ENCODE measurements at places on chromosomes 12 and 14.

GRCh38 chr12:132413931-132414588, 75.9 kb upstream of the FBRSL1 start:
- no peak for DNase-seq

DNA sequence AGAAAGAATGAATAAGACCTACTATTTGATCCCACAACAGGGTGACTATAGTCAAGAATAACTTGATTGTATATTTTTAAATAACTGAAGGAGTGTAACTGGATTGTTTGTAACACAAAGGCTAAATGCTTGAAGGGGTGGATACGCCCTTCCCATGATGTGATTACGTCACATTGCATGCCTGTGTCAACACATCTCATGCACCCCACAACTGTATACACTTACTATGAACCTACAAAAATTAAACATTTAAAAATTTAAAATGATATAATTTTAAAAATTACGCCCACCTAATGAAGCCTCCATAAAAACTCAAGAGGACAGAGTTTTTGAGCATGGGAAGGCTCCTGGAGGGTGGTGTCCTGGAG, 94.5 kb downstream of the SCARB1 start:
- no peak for DNase-seq

DNA sequence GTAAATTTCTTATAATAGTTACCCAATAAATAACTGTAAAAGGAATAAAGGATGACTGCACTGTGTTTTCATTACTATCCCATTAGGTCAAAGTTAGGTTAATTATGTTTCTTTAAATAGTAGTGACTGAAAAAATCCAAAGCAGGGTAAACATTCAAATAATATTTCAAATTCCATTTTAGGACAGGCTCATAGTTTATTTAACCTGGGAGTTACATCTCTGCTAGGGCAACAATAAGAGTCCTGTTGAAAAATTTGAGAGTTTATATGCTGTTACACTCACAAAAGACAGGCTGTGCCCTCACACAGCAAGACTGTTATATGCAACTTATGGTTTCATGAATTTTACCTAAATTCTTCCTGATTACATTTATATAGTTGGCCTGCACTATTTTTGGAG, 8.0 kb downstream of the ERP27 start:
- no peak for DNase-seq

DNA sequence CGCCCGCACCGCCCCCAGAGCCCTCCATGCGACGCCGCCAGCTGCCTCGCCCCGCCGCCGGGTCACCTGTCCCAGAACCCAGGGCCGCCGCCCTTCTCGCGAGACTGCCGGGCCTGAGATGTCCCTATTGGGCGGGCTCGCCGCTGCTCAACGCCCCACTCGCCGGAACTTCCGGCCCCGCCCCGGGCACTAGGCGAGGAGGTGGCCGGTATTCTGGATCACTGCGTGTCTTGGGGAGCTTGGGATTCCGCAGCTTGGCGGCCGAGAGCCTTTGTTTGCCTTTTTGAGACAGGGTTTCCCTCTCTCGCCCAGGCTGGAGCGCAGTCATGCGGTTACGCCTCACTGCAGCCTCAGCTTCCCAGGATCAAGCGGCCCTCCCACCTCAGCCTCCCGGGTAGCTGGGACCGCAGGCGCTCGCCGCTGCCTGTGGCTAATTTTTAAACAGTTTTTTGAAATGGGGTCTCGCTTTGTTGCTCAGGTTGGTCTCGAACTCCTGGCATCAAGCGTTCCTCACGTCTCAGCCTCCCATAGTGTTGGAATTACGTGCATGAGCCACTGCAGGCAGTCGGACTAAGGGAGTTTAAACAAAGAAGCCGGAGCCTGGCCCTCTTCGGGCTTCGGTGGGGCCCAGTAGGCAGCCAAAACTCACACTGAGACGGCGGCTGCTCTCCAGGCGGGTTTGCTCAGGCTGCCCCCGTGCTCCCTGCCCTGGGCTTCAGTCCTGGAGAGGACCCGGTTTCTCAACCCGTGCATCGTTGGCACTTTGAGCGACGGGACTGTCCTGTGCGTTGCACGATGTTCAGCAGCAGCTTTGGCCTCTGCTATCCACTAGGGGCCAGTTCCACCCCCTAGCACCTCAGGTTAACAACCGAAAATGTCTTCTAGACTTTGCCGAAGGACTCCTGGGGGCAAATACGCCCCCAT, at the start of gene SLC15A4:
TSS of gene SLC15A4 (minus strand) at position 43 of the 924 bp plus-strand sequence. CDS start at position 28, 15 bp downstream.
- peak; percentile 96 for DNase-seq

GRCh38 chr14:75440733-75441477, 13.1 kb downstream of the JDP2 start:
- no peak for DNase-seq

DNA sequence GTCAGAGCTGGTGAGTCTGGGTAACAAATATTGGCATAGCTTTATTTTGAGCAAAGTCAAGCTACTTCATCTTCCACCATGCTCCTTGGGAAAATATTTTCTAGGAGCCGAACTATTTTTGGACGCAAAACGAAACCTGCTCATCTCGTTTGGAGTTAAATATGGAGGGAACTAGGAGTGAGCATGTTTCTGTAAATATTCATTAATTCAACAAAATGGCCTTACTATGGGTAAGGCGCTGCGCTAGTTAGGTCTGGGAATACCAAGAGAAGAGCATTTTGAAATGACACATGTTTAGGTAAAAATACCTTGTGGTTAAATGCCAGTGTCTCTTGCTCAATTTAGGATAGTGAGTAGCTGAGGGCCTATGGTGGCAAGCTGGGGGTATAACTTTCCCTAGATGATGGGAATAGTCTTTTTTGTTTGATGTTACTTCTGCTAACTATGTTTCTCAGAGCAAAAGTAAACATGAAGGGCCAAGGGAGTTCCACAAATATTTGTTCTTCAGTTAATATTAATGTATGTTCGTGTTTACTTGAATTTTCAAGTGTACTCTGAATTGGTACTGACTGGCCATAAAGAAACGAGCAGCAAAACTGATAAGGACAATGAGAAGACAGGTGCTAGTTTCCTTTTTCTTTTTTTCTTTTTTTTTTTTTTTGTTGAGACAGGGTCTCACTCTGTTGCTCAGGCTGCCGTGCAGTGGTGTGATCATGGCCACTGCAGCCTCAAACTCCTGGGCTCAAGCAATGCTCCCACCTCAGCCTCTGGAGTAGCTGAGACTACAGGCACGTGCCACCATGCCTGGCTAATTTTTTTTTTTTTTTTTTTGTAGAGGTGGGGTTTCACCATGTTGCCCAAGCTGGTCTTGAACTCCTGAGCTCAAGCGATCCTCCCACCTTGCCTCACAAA, 77.7 kb downstream of the MAP1LC3B2 start:
- DNase-seq = no peak

- DNase-seq = no peak
These were observed 499.5 kb downstream of the AACS start for GRCh38 chr12:125564753-125565152.

- no peak for DNase-seq
These were observed 270.7 kb upstream of the PDE3A start for GRCh38 chr12:20097626-20098025.

GRCh38 chr14:85482552-85482951, 47.4 kb upstream of the FLRT2 start:
- DNase-seq = no peak

DNA sequence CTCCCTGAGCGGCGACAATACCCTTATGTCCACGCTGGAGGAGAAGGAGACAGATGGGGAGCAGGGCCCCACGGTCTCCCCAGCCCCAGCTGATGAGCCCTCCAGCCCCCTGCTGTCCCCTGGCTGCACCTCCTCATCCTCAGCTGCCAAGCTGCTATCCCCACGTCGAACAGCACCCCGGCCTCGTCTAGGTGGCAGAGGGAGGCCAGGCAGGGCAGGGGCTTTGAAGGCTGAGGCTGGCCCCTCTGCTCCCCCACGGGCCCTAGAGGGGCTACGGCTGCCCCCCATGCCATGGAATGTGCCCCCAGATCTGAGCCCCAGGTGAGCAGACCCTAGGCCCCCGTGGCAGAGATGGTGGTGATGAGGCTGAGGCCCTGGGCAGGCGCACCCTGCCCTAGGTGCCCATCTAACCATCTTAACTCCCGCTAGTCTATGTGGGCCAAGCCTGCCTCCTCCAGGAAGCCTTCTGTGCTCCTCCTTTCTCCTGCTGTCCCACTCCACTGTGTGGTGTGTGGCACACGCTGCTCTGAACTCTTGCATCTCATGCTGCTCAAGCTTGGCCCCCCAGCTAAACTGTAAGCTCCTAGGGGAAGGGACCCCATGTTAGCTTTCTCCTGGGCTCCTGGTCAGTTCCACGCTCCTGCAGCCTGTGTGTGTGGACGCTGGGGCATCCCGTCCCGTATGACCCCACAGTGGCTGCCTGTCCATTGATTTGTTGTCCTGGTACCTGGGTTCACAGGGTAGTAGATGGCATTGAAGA, 12.1 kb downstream of the MCRS1 start:
- DNase-seq = no peak

DNA sequence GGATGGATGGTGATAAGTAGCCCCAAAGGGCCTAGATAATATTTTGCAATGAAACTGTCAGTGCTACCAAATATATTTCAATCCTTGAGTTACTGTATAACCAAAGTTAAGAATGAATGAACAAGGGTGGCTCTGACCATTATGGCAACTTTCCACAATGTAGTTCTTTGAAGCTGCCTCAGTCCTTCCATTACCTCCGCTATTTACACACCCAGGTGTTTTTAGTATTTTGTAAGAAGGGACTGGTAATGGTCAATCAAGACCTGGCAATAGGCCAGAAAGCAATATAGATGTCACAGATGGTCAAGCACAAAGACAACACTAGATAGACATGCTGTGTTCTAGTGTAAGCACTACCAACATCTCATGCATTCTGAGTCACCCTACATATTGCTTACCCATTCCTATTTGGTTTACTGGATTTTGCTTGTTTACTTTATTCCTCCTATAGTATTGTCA, 16.3 kb downstream of the DUSP16 start:
- DNase-seq = no peak

- DNase-seq = no peak
These were observed 1318.9 kb downstream of the AACS start for GRCh38 chr12:126384026-126384564.

- DNase-seq = no peak
These were observed 100.4 kb downstream of the TTC6 start for GRCh38 chr14:37695866-37696265.

GRCh38 chr12:168763-169525, 45.0 kb downstream of the SLC6A12 start:
- no peak for DNase-seq

DNA sequence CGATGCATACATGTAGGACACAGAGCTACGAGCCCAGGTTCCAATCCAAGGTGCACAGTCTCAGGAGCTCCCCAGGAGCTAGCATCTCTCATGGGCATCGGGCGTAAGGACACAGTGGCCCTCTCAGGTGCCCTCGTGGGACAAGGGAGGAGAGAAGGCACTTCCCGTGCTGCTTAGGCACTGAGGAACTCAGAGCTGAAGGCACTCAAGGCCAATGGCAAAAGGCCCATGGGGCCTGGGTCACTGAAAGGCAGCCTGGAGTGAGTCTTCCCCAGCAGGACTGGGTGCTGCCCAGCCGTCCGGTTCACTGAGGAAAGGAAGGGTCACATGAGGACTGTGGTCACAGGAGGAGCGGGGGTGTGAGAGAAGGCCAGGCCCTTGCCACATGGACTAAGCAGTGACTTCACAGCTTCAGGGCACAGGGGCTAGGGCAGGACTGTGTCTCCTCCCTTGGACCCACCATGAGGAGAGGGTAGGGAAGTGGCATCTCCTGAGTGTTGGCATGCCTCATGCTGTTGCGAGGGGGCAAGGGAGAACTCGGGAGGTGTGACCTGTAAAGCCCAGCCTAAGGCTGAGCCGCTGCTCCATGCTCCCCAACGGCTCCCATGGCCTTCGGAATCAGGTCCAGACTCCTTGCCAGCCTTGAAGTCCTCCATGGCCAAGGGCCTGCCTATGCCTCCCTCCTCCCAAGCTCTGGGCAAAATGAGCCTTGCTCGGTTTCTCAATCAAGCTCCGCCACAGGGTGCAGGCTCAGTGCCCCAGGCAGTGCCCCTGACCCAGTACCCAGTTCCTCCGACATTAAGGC, 51.8 kb downstream of the CHGA start:
- no peak for DNase-seq

- DNase-seq = no peak
These were observed 337 bp downstream of the KRT74 start for GRCh38 chr12:52573306-52573705.

DNA sequence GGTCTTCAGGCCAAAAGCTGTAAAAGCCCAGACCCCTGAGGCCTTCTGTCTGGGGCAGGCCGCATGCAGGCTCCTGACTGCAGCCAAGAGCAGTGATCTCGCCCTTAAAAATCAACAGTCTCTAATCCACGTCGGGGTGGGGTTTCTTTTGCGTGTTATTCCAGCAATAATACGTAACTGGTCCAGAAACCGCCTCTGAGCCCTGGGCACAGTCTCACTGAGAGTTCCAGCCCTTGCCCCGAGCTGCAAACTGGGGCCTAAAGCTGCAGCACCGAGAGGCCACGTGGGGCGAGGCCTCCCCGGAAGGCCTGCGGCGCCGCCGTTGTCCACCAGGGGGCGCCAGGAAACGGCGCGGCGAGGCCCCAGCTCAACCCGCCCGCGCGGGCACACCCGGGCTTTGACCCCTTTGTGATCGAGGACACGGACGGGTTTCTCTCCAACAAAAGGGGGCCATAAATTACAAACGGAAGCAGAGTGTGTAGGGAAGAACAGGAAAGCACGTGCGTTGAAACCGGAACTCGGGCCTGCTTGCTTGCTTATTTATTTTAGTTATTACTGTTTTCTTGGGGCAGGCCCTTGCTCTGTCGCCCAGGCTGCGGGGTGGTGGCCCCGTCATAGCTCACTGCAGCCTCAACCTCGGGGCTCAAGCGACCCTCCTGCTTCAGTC, 87.2 kb downstream of the NINJ2 start:
- DNase-seq = peak; percentile 86

DNA sequence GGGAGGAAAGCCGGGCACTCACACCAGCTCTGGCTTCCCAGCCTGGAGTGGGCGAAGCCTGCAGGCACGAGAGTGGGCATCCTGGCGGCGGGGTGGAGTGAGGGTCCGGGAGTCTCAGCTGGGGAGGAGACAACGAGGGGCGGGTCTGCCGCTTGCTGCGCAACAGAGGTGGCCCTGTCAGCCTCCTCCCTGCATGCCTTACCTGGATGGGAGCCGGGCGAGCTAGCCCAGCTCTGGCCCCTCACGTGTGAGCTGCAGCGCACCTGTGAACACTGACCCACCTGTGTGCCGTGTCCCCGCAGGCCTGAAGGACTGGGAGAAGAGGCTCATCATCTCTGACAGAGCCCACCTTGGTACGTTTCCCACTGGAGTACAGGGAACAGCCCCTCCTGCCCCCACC, 13.9 kb upstream of the SIVA1 start:
- DNase-seq = no peak

GRCh38 chr14:62645649-62646048, 399.6 kb downstream of the KCNH5 start:
- DNase-seq = no peak

- no peak for DNase-seq
These were observed 83.4 kb upstream of the NOS1 start for GRCh38 chr12:117444781-117445180.

DNA sequence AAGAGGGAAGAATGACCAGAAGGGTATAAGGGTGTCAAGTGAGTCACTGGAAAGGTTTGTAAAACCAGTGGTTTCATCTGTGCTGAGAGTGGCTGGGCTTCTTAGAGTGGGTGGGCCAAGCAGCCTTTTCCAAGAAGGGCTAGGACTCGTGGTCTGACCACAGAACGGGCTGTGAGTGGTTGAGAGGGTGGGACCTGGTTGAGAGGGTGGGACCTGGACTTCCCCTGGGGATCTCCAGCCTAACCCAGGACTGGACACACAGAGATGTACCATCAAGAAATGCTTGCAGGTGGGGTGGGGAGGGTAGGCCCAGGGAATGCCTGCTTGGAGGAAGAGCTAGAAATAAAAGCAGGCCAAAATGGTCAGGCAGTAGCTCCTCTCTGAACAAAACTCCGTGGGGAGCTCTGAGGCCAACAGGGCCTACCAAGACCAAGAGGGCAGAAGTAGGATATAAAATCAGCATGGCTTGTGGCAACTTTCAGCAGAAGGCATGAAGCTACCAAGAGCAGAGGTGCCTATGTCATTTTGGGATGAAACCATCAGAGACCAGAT, 140.5 kb downstream of the FOXN3 start:
- DNase-seq = peak; percentile 32
